Activated effector memory CD4-positive, alpha-beta T cell treated with Interleukin-2 at 50 U/mL for 16 hours (primary cell): ENCODE measurements at places on chromosomes 7 and 10.

- no peak for DNase-seq
Measured at GRCh38 chr7:18198868-18199267, 171.2 kb upstream of the PRPS1L1 start.

DNA sequence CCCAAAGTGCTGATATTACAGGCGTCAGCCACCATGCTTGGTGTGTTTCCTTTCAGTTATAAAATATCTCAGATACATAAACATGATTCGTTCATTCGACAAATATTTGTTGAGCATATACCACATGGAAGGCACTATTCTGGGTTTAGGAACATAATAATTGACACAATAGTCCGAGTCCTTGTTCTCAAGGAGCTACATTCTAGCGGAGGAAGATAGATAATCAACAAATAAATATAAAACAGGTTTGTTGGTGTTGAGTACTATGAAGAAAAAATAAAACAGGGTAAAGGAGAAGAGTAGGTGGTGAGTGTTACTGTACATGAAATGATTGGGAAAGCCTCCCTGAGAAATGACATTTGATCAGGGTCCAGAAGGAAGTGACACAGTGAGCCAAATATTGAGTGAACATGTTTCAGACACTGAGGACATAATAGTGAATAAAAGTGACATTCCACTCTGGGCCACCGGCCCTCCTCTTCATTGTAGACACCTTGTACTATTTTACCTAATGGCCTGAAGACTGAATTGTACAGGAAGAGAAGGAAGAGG, 6.9 kb upstream of the HILPDA start:
- no peak for DNase-seq

DNA sequence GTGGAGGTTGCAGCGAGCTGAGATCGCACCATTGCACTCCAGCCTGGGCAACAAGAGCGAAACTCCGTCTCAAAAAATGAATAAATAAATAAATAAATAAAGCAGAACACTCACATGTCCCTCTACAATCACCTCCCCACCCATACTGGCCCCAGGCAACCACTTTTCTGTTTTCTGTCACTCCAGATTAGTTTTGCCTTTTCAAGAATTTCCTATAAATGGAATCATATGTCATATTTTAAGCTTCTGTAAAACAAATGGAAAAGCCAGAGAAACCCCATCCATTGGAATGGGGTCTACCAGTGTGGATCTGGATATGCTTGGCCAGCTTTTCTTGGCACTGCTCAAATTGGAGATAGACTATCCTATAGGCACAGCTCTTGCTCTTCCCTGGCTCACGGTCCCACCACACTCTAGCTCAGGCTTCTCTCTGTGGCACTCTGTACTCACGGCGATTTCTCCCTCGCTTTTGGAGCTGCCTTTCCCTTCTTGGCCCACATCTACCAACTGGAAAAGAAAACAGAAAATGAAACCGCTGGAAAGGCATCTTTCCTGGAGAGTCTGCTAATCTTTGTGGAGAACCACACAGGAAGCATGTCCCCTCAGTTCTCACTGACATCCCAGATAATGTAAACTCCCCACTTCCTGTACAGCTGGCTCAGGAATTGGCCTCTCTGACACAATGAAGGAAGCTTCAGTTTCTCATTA, 210.1 kb downstream of the JCAD start:
- no peak for DNase-seq

- no peak for DNase-seq
Measured at GRCh38 chr10:31031205-31031557, 484 bp downstream of the ZNF438 start.

DNA sequence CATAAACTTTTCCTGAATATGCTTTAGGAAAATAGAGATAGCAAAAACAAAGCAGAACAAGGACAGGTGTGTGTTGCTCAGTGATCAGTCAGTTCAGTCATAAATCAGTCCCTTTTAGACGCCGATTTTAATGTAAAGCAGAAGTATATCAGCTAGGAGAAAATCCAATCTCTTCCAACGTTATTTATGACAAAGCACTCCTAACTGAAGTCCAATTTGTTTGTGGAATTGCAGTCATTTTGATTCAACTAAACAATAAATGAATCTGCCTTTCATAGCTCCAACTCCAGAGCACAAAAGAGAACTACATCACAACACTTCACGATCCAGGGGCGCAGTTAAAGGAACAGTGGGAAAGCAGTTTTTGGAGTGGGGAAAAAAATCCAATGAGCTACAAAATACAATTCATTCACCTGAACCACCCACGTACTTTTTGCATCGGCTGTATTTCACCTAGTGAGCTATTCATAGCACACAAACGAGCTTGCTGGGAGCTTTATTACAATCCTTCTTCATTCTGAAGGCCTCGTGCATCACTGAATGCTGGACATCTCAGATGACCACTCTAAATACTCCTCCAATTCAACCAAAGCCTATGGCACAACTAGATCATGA, 151.3 kb downstream of the LRRN3 start:
- DNase-seq, result no peak

DNA sequence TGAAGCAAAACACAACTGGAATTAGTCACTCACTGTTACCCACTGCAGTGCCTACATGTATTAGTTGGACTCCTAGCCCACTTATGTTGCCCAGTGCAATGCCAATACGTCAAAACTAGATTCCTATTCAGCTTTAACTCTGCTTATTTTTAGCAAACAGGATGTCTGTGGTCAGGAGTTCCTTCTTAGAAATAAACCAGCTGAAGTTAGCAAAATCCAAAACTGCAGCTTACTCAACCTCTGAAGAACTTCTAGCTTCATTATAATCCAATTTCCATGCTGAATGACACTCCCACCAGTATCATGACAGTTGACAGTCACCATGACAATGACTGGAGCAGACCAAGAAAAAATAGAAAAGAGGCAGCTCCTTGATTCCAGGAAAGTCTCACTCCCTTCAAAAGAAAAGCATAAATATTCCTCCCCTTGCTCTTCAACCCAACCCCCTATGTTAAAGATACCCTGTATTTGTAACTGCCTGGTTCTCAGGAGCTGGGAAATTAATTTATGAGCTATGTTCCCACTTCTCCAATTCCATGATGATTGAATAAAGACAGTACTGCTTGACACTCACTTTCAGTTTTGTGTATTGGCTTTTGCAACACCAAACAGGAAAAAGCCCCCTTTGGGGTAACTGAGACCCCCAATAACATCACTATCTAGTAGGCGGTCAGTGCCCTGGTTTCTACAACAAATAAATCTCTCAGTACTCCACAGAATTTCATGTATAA, 327.4 kb downstream of the SORCS1 start:
- no peak for DNase-seq

- no peak for DNase-seq
Measured at GRCh38 chr10:47381427-47382379, 2.4 kb downstream of the ZNF488 start.
